ENCODE measurements at places on chromosomes 4 and X.

DNA sequence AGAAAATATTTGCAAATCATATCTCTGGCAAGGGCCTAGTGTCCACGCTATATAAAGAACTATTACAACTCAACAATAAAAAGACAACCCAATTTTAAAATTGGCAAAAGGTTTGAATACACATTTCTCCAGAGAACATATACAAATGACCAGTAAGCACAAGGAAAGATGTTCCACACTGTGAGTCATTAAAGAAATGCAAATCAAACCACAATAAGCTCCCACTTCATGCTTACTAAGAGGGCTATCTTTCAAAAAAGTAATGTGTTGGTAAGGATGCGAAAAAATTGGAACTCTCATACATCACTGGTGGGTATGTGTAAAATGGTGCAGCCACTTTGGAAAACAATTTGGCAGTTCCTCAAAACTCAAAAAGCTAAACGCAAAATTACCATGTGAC is 884.0 kb upstream of the INTU start:
- no peak for DNase-seq

- no peak for DNase-seq
Observed at GRCh38 chr4:108370291-108371141, 201.8 kb upstream of the LEF1 start.

DNA sequence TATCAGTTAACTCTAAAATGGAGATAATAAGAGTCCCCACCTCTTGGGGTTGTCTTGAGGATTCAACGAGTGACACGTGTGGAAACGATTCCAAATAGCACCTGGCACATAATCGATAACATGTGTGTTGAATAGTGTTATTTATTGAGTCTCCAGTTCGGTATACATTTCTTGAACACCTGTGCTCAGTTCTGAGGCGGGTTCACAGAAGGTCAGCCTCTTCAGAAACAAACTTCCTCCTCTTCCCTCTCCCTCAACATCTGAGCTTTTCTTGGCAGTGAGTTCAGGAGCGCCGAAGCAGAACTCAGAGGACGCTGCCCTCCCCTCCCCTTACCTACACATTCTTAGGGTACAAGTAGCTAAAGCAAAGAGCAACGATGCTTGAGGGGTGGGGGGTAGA is 934 bp downstream of the PDHA1 start:
- DNase-seq = no peak

GRCh38 chr4:26609391-26609790 is 25.5 kb downstream of the TBC1D19 start:
- DNase-seq = no peak

DNA sequence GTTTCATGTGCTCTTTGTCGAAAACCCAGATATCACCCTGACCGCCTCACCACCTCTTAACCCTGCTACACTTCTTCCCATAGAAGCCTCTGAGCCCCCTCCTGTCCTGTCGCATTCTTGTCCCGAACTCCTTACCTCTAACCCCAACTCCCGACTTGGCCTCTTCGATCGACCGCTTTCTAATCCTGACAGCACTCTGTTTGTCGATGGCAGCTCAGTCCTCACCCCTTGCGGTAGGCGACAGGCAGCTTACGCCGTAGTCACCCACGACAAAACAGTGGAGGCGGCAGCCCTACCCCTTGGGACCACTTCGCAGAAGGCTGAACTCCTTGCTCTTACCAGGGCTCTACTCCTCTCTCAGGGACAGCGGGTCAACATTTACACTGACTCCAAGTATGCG is 961.7 kb downstream of the RPA4 start:
- no peak for DNase-seq
